ENCODE measurements at places on chromosomes 3 and 15.

DNA sequence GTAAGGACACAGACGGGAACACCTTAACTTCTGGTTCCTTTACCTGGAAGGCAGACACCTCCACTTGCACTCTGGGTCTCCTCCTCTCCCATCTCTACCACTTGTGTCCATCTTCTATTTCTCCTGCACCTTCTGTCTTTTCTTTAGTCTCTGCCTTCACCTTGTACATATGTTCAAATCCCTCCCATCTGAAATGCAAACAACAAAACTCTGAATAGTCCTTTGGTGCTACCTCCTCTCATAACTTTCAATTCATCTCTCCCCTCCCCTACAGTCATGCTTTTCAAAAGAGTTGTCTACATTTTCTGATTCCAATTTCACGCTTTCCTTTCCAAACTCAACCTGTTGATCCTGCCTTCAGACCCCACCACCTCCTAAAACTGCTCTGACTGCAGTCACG, 5.3 kb upstream of the CRABP1 start:
- no peak for DNase-seq

DNA sequence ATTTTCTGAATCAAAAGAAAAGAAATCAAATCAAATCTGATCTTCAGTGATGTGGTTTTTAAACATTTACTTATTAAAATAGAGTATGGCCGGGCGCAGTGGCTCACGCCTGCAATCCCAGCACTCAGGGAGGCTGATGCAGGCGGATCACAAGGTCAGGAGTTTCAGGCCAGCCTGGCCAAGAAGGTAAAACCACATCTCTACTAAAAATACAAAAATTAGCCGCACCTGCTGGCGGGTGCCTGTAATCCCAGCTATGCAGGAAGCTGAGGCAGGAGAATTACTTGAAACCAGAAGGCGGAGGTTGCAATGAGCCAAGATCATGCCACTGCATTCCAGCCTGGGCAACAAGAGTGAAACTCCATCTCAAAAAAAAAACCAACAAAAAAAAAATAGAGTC, 169.1 kb downstream of the ULK4 start:
- no peak for DNase-seq

DNA sequence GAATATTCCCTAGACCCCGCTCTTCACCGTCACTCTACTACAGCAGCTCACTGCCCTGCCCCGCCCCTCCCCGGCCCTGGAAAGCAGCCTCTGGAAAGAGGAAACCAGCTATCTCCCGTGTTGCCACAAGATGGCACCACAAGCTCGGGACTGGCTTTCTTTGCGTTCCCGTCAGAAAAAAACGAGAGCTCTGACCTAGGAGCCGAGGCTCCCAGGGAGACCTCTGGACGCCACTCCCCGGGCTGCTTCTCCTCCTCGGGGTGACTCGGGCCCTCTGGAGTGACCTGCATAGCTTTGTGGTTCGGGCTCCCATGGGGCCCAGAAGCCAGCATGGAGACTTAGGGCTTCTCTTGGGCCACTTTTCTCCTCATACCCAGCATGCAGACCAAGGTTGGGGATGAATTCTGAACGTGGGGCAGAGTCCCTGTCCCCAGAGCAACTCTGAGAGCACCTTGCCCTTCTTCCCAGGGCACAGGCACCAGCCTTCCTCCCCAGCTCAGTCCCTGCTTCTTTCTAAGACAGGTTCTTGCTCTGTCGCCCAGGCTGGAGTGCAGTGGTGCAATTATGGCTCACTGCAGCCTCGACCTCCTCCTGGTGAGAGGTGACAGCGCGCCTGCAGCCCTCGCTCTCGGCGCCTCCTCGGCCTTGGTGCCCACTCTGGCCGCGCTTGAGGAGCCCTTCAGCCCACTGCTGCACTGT, 19.0 kb downstream of the STOML1 start:
- peak; percentile 93 for DNase-seq

DNA sequence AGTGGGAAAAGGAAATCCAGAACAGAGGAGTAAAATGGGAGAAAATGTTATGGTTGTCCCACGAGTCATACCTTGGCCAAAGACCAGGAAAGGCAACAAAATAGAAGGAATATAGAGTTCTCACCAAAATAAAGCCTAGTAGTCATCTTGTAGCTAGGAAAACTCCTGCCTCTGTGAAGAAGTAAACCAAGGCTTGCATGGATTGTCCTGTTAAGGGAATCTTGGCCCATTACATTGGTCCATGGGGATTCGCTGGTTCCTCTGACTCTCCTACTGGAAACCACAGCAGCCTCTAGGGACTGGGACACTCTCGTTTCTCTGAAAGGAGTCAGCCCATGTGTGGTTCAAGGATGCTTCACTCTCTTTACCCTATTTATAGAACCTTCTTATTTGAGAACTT, 62.9 kb upstream of the FNDC3B start:
- DNase-seq: no peak

GRCh38 chr3:108420926-108421325, 89.5 kb downstream of the MYH15 start:
- DNase-seq: peak; percentile 61

DNA sequence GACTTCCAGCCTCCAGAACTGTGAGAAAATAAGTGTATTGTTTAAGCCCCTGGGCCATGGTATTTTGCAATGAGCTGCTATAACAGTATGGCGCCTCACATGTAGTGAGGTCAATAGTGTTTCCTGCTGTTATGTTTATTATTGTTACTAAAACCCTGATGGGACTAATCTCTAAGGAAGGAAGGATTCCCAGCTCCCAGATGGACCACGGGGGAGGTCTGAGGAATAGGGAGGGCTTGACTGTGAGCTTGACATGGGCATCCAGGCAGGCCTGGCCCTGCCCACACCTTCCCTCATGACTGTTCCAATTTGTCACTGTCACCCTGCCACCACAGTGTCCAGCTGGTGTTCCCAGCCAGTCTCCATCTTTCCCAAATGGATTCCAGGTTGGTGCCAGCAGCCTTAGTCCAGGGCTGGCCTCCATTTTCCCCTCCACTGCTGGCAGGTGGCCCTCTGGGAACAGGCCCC, 14.5 kb upstream of the SLC41A3 start:
- DNase-seq: no peak

GRCh38 chr15:77673866-77674265, 41.2 kb upstream of the LINGO1 start:
- peak; percentile 51 for DNase-seq

- no peak for DNase-seq
Observed at GRCh38 chr3:105564546-105565288, 198.0 kb downstream of the ALCAM start.

GRCh38 chr15:80660119-80660518, 35.0 kb upstream of the ABHD17C start:
- DNase-seq: peak; percentile 37

- no peak for DNase-seq
Observed at GRCh38 chr15:91445695-91446228, 345.7 kb downstream of the SV2B start.

GRCh38 chr3:56133423-56133822, 334.8 kb downstream of the ERC2 start:
- no peak for DNase-seq

All from trophoblast cell (in vitro differentiated cells and primary cell).